ENCODE measurements at places on chromosomes 11 and 22.

- DNase-seq = peak; percentile 13
These were observed 124.5 kb downstream of the KCNQ1 start for GRCh38 chr11:2569321-2569721.

DNA sequence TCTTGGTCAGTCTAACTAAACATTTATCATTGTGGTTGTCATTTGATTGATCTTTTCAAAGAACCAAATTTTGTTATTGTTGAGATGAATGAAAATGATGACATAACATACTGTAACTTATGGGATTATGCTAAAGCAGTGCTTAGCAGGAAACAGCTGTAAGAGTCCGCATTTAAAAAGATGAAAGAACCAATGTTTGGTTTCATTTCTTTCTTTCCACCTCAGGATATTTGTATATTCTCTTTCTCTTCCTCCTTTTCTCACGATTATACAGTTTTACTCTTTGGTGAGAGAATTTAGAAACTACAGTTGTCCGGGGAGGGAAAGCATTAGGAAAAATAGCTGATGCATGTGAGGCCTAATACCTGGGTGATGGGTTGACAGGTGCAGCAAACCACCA, 23.1 kb downstream of the PIH1D2 start:
- DNase-seq = no peak

- DNase-seq = peak; percentile 31
These were observed 14.3 kb downstream of the DGKZ start for GRCh38 chr11:46361283-46362155.

- peak; percentile 52 for DNase-seq
These were observed 9.5 kb downstream of the RBMXL2 start for GRCh38 chr11:7098235-7098832.

DNA sequence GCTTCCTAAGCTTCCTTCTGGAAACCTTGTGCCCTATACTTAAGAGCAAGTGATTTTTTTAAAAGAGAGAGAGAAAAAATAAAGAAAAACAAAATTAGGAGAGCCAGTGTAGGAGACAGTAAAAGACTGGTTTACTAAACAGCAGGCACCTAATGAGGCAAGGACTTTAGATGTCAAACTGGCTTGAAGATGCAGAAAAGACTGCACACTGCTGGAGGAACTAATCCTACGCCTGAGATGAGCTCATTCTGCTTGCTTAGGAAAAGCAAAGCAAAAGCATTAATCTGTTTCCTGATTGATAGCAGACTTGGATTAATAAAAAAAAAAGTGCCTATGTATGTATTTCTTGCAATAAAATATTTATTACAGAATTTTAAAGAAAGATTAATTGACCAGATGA, 113.6 kb upstream of the SEZ6L start:
- DNase-seq = no peak

DNA sequence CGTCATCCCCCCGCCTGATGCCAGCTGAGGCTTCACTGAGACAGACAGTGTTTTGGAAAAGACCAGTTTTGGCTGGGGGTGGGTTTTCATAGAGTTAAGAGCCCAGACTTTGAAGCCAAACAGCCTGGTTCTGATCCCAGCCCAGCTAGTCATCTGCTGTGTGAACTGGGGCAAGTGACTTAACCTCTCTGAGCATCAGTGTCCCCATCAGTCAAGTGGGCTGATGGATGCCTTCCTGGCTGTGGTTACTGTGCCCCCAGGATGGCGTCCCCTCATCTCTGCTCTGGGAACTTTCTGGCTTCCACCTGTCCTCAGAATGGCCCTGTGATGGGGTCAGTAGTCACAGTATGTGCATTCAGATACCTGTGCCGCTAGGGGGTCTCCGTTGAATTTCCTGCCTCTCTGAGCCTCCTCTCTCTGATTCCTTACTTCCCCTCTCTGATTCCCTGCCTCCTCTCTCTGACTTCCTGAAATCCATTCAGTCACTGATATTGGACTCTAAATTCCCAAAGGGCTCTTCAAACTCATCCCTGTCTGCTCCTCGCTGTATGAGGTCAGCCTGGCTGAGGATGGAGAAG, 2.4 kb downstream of the RASD2 start:
- DNase-seq = no peak

DNA sequence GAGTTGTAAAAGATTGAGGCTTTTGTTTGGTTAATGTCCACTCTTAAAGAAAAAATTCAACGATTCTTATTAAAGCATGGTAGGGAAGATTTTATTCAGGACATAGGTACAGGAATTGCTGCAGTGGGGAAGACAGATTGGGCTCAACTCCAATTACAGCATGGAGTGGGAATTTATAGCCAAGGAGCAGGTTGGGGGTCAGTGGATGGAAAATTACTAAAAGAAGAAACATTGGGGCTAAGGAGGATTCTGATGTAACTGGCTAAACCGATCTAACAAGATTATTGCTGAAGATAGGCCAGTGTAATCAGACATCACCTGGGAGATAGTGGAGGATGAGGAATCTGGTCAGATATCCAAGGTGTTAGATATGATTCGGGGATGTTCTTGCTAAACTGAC, 97.4 kb downstream of the FAR1 start:
- DNase-seq = no peak

DNA sequence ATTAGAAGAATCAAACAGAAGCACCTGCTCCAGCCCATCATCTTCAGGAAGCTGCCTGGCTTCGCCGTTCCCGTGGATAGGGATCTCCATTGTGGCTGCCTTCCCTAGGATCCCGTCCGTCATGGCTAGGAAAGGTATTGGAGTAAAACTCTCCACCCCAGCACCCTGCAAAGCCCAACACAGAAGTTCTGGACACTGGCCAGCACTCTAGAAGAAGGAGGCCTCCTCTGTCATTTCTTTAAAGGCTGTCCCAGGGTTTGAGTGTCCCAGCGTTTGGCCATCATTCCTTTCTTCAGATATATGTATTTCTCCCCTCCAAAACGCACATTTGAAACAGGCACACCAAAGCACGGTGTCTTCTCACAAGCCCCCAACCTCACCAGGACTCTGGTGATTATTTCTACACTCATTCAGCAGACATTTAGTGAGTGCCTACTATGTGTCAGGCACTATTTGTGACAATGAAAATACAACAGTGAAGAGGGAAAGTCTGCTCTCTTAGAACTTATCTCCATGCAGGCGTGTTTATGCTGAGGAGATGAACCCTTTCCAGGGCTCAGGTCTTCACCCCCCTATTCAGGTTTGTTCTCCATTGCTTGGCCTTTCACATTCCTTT, 724 bp downstream of the ARFIP2 start:
- peak; percentile 15 for DNase-seq

DNA sequence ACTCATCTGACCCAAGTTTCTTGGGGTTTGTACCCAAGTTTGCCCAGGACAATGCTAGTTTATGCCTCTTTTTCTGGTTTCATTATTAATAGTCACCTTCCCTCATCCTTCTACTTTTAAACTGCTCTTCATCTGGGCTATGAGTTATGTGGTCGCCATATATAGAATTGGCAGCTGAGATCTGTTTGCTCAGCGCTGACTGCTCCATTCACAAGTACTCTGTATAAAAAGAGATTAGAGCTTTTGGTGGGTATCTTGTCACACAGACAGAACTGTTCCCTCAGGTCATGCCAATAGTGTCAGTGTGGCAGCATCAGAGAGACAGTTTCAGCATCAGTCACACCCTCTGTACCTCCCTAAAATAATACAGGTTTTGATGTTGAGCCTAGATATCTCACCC, 326.0 kb downstream of the RAB38 start:
- no peak for DNase-seq

- no peak for DNase-seq
These were observed 133.9 kb downstream of the SLC1A2 start for GRCh38 chr11:35285471-35285870.

DNA sequence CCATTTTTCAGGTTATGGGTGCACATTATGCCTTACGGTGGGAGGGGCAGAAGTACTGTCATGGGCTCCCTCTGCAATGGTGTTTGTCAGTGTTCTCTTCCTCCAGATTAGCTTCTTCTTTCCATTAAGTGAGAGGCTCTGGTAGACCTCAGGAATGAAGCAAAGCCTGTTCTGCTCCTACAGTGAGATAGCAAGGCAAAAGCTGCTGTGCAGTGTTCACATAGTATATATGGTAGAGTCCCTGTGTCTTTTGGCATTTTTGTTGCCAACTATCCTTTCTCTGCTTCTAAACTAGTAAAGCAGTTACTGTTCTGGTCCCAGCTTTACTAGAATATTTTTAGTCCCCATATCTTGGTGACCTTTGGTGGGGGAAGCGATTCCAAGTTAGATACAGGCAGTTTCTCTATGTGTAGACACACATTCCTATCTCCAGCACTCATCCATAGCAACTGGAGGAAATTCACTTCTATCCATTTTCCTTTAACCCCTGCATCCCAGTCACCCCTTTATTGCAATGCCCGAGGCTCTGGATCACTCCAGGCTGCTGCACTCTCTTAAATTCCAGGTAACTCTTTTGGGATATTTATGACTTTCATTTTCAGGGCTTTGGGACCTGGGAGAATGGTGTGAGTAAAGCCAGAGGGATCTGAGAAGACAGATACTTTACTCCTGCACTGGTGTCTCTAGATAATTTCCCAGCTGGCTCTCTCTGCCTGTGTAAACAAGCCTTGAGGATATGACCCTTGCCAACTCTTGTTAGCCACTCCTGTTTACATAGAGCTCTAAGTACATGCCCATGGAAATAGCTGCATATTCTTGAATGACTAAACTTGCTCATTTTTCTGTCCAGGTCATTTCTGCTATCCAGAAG, 3.9 kb upstream of the TRIM34 start:
- DNase-seq = peak; percentile 87

DNA sequence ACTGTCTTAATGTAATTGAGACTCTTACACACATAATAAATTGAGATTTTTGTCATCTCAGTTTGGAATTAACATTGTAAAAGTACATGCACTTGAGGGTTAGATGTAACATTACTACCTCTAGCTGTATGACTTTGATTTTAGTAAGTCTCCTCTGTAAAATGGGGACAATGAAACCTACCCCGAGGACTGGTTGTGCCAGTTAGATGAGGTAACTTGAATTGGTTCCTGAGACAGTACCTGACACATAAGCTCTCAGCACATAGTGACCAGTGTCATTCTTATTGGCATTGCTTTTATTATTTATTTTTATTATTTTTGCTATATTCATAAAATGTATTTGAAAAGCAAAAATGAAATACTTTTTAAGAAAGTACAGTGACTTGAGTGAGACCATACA, 114.8 kb downstream of the TEAD1 start:
- DNase-seq = no peak

DNA sequence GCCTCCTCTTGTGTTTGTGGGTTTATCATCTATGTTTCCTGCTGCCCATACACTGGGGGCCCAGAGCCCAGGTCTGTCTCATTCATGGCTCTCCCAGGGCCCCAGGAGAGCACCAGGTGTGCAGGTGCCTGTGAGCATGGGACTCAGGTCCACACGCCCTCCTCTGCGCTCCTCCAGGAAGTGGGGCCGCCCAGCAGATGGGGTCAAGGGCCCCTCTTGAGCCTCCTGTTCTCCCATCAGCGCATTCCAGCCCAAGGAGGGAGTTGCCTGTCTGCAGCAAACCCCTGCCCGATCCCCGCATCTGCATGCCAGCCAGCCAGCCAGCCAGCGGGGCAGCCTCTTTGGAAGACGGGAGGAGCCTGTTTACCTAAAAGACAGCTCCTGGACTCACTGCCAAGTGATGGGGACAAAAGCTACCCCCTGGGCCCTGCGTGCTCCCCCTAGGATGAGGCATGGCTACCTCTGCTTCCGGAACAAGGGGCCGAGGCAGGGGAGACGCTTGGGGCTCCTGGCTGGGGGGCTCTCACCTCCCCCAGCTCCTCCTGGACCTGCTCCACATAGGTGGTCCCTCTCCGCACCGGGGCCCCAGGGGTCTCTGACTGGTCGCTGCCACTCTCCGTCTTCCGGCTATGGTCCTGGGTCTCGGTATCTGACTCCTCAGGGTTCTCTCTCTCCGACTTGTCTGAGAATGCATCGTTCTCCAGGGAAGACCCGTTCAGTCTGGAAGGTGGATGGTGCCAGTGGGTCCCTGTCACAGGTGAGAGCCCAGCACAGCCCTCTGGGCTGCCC, 49.7 kb upstream of the CARS1 start:
- DNase-seq = no peak

- no peak for DNase-seq
These were observed 14.5 kb upstream of the APLNR start for GRCh38 chr11:57251491-57252104.

All from EL (cell line).